ENCODE measurements at places on chromosomes 1 and 21.

- DNase-seq: peak; percentile 19
Observed at GRCh38 chr1:240030236-240030635, 61.4 kb upstream of the FMN2 start.

GRCh38 chr1:235859789-235860188, 6.9 kb downstream of the LYST start:
- DNase-seq: no peak

- DNase-seq: no peak
Observed at GRCh38 chr1:110880708-110881374, 7.9 kb downstream of the CD53 start.

DNA sequence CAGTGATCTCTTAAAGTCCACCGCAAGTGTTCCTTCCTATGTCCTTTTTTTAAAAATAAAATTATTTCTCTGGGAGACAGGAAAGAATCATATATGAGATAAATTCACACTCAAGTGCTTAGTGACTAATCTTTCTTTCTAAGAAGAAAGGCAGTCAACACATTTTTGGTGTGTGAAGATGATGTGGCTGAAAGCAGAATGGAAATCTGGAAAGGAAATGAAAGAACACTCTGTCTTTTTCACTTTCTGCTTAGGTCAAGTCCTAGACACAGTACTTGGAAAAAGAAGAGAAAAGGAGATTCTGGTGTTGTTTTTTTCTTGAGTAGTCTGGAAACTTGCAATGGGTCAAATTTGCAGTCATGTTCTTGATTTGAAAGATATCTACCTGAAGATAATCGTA, 45.5 kb upstream of the PRRX1 start:
- DNase-seq: peak; percentile 4

- DNase-seq: peak; percentile 78
Observed at GRCh38 chr1:240737298-240737697, 125.3 kb upstream of the GREM2 start.

All from fibroblast of gingiva (primary cell).